ENCODE measurements at places on chromosomes 6 and 20.

DNA sequence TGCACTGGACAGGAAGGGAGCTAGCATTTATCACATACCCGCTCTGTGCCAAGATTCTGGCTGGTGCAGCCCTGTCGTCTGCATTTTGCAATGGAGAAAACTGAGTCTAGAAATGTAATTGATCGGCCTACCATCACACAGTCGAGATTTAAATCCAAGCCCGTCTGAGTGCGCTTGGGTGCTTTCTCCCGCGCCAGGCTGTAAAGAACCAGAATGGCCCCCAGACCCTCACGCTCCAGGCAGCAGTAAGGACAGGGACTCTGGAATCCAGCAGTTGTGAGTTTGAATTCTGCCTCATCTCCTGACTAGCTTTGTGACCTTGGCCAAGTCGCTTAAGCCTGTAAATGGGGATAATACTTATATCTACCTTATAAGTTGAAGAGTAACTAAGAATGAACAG lies 10.8 kb downstream of the DYNLRB1 start:
- DNase-seq = no peak

- no peak for DNase-seq
Measured at GRCh38 chr20:60583741-60584140, 625.5 kb downstream of the CDH26 start.

DNA sequence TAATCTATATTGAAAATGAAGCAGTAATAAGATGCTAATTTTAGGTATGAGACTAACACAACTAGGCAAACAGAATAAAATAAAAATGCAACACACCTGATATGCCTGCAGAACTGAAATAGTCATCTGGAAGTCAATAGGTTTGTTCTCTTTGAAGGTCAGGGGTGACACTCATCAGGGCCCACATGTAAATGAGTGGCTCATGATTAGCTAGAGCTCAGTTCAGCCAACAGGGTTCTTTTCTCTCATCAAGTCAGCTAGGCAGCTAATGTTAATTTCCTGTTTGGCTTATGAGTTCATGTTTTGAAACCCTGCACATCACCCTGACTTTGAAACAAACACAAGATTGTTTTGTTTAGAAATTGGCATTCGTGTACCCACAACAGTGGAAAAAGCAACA lies 23.8 kb downstream of the SMLR1 start:
- DNase-seq = no peak

DNA sequence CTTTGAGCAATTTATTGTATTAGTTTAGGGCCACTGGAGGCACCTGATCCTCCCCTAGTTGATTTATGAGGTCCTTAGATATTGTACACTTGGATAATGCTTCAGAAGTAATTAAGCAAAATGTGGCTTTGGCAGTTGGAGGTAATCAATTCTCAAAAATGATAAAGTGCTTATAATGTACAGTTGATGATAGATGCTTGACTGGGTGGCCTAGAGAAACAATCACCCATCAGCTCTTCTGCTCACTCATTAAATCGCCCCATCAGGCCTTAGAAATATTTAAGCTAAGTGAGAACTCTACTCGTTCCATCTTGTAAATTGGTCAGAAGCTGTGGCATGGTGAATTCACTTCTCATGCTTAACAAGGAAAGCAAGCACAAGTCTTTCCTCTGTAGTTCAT lies 349.9 kb downstream of the SAMD5 start:
- DNase-seq = no peak

GRCh38 chr20:54112221-54112884 lies 42.0 kb upstream of the BCAS1 start:
- DNase-seq = no peak

DNA sequence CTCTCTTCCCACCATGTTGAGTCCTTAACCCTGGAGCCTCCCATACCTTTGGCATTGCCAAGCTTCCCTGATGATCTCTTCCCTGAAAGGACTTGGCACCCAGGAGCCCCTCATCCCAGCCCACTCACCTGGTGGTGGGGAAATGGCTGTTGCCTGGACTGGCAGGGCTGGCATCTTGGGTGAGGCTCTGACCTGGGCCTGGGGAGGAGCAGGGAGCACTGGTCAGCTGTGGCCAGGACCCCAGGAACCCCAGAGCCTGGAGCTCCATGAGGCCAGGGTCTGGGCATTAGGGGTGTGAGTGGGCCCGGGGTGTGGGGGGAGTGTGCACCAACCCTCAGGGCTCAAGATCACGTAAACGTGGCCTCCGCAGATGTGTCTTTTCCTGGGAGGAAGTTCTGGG lies 9.5 kb downstream of the SDCBP2 start:
- DNase-seq = no peak

- peak; percentile 63 for DNase-seq
Measured at GRCh38 chr6:28880894-28881780, 42.6 kb downstream of the TRIM27 start.

- no peak for DNase-seq
Measured at GRCh38 chr6:19024737-19025136, 637.6 kb downstream of the RNF144B start.

GRCh38 chr20:35369804-35370203 lies 42.0 kb downstream of the UQCC1 start:
- no peak for DNase-seq

- DNase-seq = no peak
Measured at GRCh38 chr6:33073431-33073871, at the start of gene HLA-DPA1. TSS of gene HLA-DPA1 (minus strand) at chr6:33073649.

GRCh38 chr6:65818576-65818975 lies 111.5 kb upstream of the EYS start:
- no peak for DNase-seq

GRCh38 chr6:32614366-32615081 lies 22.7 kb upstream of the HLA-DQA1 start:
- DNase-seq = no peak

DNA sequence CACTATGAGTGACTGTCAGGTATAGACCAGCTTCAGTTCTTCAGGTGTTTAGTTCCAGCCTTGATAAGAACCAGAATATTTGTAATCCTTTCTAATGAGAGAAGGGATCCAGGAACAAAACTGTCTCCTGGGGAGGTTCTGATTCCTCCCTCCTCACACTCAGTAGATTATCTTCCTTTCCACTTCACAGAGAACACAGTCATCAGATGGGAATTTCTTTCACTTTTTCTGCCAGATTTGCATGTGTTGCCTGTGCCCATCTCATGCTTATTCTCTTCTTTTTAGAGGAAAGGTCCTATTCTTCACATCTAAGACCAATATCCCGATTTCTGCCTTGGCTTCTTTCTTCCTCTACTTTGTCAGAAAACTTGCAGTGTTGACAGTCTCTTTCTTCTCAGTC lies 50.8 kb downstream of the CD109 start:
- DNase-seq = no peak

DNA sequence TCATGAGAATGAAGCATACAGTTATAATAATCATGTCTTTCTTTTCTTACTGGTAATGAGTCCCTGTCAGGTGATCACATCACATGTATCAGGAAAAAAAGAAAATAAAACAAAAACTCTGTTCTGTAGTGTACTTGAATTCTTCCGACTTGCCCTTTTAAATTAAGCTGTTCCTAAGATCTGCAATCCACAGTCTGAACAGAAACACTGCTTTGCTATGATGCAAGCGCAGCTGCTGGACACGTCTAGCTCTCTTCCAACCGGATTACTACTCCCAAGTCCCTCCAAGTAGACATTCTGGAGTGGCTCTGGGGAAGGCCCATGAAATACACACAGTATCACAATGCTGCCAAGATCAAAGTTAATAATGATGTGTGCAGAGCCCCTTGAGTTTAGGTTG lies 83.7 kb downstream of the FYN start:
- DNase-seq = no peak

GRCh38 chr20:43731469-43731868 lies 4.7 kb upstream of the GTSF1L start:
- no peak for DNase-seq

GRCh38 chr6:81623106-81623759 lies 129.2 kb downstream of the TENT5A start:
- DNase-seq = no peak

- DNase-seq = no peak
Measured at GRCh38 chr6:74277777-74278186, 581.8 kb downstream of the CD109 start.

GRCh38 chr20:25083773-25084625 lies 2.1 kb upstream of the VSX1 start:
- no peak for DNase-seq

DNA sequence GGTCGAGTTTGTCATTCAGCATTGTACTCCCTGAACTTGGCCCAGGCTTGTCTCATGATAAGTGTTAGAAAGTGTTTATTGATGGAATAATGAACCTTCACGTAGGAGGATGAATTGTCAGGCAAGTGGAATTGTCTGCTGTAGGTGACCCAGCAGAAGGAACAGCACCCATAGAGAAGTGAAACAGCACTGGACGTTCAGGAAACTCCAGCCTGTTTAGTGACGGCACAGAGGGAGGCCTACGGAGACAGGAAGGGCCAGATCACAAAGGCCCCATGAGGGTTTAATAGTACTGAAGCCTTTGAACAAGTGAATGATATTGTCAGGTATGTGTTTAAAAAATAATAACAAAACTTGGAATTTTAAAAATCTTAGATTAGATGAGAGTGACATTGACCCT lies 2.9 kb downstream of the STX11 start:
- no peak for DNase-seq

- DNase-seq = no peak
Measured at GRCh38 chr6:167829513-167829912, 2.8 kb downstream of the AFDN start.

GRCh38 chr6:109002882-109003281 lies 91.8 kb downstream of the SESN1 start:
- no peak for DNase-seq

- no peak for DNase-seq
Measured at GRCh38 chr6:98366371-98366770, 468.0 kb upstream of the POU3F2 start.

GRCh38 chr6:131657630-131658111 lies 20.6 kb downstream of the ENPP3 start:
- DNase-seq = no peak

DNA sequence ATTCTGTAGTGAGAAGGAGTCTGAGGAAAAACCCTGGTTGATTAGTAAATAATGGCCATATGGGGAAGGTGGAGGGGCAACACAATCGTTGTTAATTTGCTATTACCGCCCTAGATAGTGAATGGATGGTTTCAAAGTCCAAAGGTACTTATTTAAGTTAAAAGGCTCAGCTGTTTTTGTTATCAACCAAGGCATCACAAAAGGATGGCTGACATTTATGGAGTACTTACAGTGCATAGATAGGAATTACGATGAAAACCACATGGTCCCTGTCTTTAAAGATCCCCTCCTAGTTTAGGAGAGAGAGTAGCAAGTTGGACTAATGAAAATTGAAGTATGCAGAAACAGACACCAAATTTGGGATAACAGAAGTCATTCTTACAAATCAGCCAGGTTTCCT lies 319.6 kb downstream of the CDKAL1 start:
- no peak for DNase-seq

- DNase-seq = no peak
Measured at GRCh38 chr20:19351542-19351941, 139.1 kb downstream of the SLC24A3 start.

DNA sequence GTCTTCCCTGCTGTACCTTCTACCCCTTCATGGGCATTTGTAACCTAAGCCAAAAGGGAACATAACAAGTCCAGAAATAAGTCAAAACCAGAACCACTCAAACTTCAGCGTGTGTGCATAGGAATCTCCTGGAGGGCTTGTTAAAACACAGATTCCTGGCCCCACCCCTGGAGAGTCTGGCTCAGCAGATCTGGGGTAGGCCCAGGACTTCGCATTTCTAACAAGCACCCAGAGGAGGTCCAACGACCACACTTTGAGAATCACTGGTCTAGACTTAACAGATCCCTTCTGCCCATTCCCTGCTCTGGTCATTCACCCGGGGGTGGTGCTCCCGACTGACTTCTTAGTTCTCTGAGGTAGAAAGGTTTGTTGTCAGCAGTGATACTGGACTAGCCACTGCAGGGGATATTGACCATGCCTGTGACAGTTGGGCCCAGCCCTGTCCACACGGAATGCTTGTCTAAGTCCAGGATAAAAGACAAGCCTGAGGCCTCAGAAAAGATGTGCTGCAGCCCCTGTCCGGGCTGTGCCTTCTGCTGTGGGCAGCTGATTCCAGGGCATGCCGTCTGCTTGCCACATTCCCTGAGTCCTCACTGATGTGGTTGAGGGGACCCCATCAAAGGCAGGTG lies 68.6 kb downstream of the SYNJ2 start:
- DNase-seq = no peak

DNA sequence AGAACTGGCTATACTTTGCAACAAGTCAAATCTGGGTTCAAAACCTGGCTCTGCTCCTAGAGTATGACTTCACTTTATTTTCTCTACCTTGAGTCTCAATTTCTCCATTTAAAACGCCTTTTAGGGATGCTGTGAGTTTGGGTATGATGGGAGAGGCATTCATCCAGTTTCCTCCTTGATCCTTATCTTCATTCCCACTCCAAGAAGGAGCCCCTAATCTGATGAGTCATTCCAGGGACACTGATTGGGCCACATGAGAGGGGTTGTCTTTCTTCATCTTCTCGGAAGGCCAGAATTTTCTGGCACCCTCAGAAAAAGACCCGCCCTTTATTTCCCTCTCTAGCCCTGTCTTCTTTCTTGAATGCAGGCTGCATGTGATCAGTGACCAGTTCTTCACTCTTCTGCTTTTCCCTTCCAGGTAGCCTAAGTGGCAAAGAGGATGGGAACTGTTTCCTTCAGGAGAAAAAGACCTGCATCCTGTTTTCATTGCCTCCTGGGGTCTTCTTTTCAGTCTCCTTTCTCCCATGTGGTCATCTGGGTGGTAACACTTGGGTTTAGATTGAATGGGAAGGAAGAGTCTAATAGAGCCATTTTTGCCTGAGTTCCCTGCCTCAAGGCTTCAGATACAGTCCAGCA lies 32.1 kb upstream of the PNRC1 start:
- DNase-seq = no peak

DNA sequence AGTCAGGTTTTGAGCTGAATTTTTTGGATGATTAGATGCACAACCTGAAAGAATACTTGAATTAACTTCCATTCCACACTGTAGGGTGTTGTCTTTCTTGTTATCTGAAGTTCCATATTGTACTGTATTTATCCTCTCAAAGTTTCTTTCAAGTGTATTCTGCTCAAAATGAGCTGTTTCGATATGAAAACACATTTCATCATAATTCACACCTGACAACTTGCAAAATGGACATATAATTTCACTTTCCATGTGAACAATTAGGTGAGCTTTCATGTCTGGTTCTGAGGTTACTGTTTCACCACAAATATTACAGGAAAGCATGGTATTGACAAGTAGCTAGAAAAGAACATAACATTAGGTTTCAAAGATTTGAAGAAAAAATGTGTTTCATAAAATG lies 1.7 kb downstream of the ZUP1 start:
- DNase-seq = no peak

DNA sequence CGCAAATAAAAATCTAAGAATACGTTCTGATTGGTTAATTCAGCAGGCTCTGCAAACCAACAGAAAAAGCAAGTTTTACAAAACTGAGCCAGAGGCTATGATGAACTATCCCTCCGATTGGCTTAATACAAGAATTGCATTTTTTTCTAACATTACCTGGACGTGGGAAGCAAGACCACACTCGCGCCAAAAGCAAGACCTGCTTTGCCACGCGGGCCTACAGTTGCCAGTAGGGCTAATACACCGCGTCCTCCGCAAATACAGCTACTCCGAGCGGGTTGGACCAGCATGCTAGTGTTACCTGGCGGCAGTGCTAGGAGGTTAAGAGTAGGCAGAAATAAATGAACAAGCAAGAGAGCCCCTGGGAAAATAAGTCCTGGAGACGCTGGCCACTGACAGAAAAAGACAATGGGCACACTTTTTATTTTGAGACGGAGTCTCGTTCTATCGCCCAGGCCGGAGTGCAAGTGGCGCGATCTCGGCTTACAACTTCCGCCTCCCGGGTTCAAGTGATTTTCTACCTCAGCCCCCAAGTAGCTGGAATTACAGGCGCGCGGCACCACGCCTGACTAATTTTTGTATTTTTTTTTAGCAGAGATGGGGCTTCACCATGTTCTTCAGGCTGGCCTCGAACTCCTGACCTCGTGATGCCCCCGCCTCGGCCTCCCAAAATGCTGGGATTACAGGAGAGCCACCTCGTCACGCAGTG lies 131.9 kb upstream of the BTN3A2 start:
- peak; percentile 44 for DNase-seq
